ENCODE measurements at places on chromosomes 1 and 21. TPM values are rescaled to one million over a fixed set of nuclear protein-coding genes. Genes with fewer than 3 reads are reported as not detected.

The RCAN3 gene
- 8.1 TPM for polyA plus RNA-seq

The FBXO44 gene
- 17.1 TPM for polyA plus RNA-seq

The SLC30A10 gene
- polyA plus RNA-seq = 0.13 TPM

The NTRK1 gene
- 0.17 TPM for polyA plus RNA-seq

The UBASH3A gene
- polyA plus RNA-seq = 0.17 TPM

The KCNJ15 gene
- polyA plus RNA-seq = 68.4 TPM

The NBPF4 gene
- not detected for polyA plus RNA-seq

The ABCA4 gene
- polyA plus RNA-seq = 1.8 TPM

The ST6GALNAC3 gene
- polyA plus RNA-seq = 24.8 TPM

The SHE gene
- polyA plus RNA-seq = 21.8 TPM

The PCAT6 gene
- 3.8 TPM for polyA plus RNA-seq

The SDHC gene
- 166 TPM for polyA plus RNA-seq

The SRM gene
- 44.4 TPM for polyA plus RNA-seq

The F13B gene
- polyA plus RNA-seq = not detected

The DMBX1 gene
- 0.04 TPM for polyA plus RNA-seq

The OR2L2 gene
- polyA plus RNA-seq = 0.07 TPM

The CELA3B gene
- not detected for polyA plus RNA-seq

The NHLH2 gene
- not detected for polyA plus RNA-seq

The PLEKHA6 gene
- 19.3 TPM for polyA plus RNA-seq

The YY1AP1 gene
- polyA plus RNA-seq = 81.0 TPM

The FMO5 gene
- 11.8 TPM for polyA plus RNA-seq

The OPRD1 gene
- 0.27 TPM for polyA plus RNA-seq

The MXRA8 gene
- 151 TPM for polyA plus RNA-seq

The KCNK1 gene
- 5.3 TPM for polyA plus RNA-seq

The BSND gene
- 0.06 TPM for polyA plus RNA-seq

The NBPF3 gene
- polyA plus RNA-seq = 17.7 TPM

The ZBTB8OS gene
- 37.9 TPM for polyA plus RNA-seq

The CCDC190 gene
- polyA plus RNA-seq = 0.68 TPM

The RGSL1 gene
- not detected for polyA plus RNA-seq

The S100A9 gene
- polyA plus RNA-seq = 45.0 TPM

The MORC3 gene
- 47.6 TPM for polyA plus RNA-seq

The SLAMF6 gene
- polyA plus RNA-seq = 0.84 TPM

The CELA2A gene
- not detected for polyA plus RNA-seq

The GJC2 gene
- polyA plus RNA-seq = 2.3 TPM

The OLFML2B gene
- 13.0 TPM for polyA plus RNA-seq

The CTNNBIP1 gene
- polyA plus RNA-seq = 57.1 TPM

The PTGER3 gene
- 0.37 TPM for polyA plus RNA-seq

The CYYR1 gene
- polyA plus RNA-seq = 68.8 TPM

The CAMSAP2 gene
- 49.1 TPM for polyA plus RNA-seq

The C2CD2 gene
- 20.3 TPM for polyA plus RNA-seq

The SPRR1B gene
- not detected for polyA plus RNA-seq

The CDC20 gene
- polyA plus RNA-seq = 73.7 TPM

The CD5L gene
- polyA plus RNA-seq = not detected

The AIRE gene
- polyA plus RNA-seq = 0.11 TPM

The DBT gene
- polyA plus RNA-seq = 19.3 TPM

The SMPDL3B gene
- polyA plus RNA-seq = 11.8 TPM

The LACTBL1 gene
- not detected for polyA plus RNA-seq

The DISC1 gene
- 10.5 TPM for polyA plus RNA-seq

The LIN28A gene
- polyA plus RNA-seq = 0.10 TPM
